ENCODE measurements at places on chromosomes 5 and 9.

- no peak for DNase-seq
Observed at GRCh38 chr9:135296735-135297455, 182.7 kb upstream of the PPP1R26 start.

GRCh38 chr5:175335691-175336090 lies 108.3 kb downstream of the DRD1 start:
- DNase-seq: no peak

GRCh38 chr5:170139786-170140335 lies 34.2 kb downstream of the FOXI1 start:
- no peak for DNase-seq

- no peak for DNase-seq
Observed at GRCh38 chr5:17114233-17114632, 103.2 kb upstream of the BASP1 start.

- DNase-seq: no peak
Observed at GRCh38 chr5:42872865-42873264, 61.2 kb upstream of the SELENOP start.

- no peak for DNase-seq
Observed at GRCh38 chr9:137749511-137749910, 128.1 kb upstream of the CACNA1B start.

DNA sequence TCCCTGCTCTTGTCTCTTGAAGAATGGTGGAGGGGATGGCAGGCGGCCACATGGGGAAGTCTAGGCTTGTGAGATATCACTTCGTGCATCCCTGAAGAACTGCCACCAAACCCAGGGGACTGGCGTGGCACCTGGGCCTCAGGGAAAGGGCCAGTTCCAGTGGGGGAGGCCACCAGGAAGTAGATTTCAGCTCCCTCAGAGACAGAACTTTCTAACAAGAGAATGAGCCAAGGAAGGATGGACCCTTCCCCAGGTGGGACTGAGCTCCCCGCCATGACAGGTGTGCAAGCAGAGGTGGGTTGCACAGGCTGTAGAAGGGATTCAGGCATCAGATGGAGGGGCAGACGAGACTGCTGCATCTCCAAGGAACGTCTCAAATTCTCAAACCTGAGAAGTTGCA lies 193.9 kb downstream of the GABBR2 start:
- no peak for DNase-seq

All from choroid plexus epithelial cell (primary cell).